ENCODE measurements at places on chromosomes 4 and X.

DNA sequence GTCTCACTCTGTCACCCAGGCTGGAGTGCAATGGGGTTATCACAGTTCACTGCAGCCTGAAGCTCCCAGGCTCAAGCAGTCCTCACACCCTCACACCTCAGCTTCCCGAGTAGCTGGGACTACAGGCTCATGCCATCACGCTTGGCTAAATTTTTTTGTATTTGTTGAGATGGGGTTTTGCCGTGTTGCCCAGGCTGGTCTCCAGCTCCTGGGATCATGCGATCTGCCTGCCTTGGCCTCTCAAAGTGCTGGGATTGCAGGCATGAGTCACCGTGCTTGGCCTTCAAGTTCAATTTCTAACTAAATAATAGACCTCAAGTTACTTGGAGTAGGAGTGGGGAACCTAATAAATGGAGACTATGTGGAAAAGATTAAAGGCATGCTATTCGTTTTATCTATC is 48.9 kb downstream of the MND1 start:
- DNase-seq, result no peak

- DNase-seq, result no peak
These were observed 50.4 kb upstream of the PGAM4 start for GRCh38 chrX:78019586-78020483.

DNA sequence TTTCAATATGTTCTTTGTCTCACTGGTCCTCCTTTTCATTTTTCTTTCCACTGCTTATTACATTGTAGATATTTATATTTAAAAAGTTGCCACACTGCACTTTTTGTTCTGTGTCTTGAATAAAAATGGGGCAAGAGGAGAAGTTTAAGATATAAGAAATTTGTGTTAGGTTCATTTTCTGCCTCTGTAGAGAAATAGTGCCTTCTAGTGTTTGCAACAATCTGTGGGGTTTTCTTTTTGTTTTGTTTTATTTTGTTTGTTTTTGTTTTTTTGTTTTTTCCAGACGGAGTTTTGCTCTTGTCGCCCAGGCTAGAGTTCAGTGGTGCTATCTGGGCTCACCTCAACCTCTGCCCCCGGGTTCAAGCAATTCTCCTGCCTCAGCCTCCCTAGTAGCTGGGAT is 20.1 kb upstream of the SMIM14 start:
- DNase-seq, result no peak

DNA sequence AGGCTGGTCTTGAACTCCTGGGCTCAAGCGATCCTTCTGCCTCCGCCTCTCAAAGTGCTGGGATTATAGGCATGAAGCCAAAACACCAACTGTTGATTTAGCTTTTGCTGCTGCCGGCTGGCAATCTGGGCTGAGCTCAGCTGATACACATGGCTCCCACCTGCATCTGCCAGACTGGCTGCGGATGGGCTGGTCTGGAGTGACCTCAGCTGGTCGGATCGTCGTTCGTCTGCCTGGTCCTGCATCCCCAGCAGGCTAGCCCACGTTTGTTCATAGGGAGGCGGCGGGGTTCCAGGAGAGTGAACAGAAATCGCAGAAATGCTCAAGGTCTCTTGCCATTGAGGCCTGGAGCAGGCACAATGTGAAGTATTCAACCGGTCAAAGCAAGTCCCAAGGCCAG is 74.4 kb upstream of the DDX3X start:
- no peak for DNase-seq

- no peak for DNase-seq
These were observed 545.0 kb downstream of the GABRG1 start for GRCh38 chr4:45578874-45579273.

DNA sequence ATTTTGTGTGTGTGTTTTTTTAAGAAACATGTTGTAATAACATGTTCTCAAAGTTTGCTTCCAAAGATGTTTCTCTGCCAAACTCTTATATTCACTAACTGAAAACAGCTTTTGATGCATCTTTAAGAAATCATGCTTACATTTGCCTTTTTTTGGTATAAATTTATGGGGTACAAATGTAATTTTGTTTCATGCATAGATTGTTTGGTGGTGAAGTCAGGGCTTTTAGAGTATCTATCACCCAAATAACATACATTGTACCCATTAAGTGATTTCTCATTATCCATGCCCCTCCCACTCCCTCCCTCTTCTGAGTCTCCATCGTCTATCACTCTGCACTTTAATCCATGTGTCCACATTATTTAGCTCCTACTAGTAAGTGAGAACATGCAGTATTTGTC is 30.8 kb downstream of the SPINK2 start:
- no peak for DNase-seq

- DNase-seq, result no peak
These were observed 58.9 kb downstream of the PLAC1 start for GRCh38 chrX:134599184-134599914.

DNA sequence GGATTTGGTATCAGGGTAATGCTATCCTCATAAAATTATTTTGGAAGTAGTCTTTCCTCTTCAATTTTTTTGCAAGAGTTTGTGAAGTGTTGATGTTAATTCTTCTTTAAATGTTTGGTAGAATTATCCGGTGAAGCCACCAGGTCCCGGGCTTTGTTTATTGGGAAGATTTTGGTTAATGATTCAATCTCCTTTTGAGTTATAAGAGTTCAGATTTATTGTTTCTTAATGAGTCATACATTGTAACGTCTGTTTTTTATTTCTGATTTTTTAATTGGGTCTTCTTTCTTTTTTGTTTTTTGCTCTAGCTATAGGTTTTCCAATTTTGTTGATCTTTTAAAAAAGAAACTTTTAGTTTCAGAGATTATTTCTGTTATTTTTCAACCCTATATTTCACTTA is 412.3 kb downstream of the PDGFC start:
- no peak for DNase-seq

GRCh38 chr4:68358988-68359387 is 9.1 kb upstream of the YTHDC1 start:
- DNase-seq, result no peak

GRCh38 chr4:7815562-7815961 is 124.1 kb downstream of the AFAP1 start:
- DNase-seq, result no peak

- DNase-seq, result peak; percentile 42
These were observed 29.2 kb downstream of the CLRN2 start for GRCh38 chr4:17544205-17544604.

- DNase-seq, result no peak
These were observed 8.2 kb downstream of the FAM184B start for GRCh38 chr4:17773135-17773698.

DNA sequence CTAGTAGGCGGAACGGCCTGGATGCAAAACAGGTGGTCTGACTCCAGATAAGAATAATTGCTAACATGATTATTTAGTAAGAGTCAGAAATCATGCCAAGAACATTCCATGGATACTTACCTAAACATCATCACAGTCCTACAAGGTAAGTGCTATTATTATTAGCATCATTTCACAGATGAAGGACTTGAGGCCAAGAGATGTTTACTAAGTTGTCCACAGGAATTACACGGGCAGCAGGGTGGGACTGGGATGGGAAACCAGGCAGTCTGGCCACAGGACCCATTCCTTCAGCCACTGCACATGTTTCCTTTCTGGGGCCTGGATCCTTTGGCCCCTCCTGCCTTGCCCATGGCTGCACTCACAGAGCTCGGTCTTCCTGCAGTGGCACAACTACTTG is 48.3 kb downstream of the ANAPC4 start:
- DNase-seq, result no peak

DNA sequence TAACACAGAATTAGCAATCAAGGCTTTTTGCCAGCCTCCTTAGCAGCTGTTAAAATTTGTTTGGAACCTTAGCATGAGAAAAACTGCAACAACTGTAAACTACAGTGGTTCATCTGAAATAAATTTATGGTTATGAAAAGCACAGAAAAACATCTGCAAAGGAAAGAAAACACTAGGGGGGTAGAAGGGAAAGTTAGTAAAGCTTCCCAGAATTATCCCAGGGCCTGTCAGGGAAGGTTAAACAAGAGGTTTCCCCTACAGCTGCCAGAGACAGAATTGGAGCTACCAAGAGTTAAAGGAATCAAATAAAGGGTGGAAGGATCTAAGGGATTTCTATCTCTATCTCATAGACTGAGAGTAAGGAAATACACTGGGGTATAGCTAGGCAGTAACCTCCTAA is 234.7 kb upstream of the DIAPH2 start:
- DNase-seq, result no peak

GRCh38 chrX:103616676-103617186 is 9.0 kb downstream of the TCEAL3 start:
- DNase-seq, result no peak

GRCh38 chr4:53228036-53228435 is 137.8 kb downstream of the SCFD2 start:
- DNase-seq, result no peak

DNA sequence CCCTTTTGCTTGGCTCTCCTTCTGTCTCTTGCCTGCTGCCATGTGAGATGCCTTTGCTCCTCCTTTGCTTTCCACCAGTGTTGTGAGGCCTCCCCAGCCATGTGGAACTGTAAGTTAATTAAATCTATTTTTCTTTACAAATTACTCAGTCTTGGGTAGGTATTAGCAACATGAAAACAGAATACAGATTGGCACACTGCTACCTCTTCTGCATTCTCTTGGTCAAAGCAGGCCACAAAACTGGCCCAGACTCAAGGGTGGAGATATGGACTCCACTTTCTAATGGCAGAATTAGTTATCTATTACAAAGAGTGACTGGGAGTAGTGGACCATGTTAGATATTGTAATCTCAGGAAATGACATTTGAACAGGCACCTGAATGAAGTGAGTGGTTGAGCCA is 21.5 kb upstream of the CCDC149 start:
- no peak for DNase-seq

GRCh38 chr4:97150966-97151365 is 992.3 kb downstream of the STPG2 start:
- no peak for DNase-seq

DNA sequence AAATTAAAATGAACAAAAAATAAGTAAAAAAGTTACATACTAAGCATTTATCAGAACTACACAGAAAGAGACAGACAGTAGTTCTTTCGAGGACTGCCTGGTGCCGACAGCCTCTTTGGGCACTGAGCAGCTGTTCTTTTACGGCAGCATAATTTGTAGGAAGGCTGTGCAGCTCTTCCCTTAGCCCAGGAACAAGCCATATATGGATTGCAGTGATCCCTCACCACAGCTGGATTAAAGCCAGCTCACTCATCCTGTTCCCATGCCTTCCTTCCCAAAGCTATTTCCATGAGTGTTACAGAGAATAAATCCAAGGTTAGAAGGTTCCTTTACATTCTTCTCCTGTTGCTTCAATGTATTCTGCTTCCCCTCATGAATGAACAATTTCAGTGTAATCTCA is 71.7 kb downstream of the DDX60L start:
- peak; percentile 40 for DNase-seq

- no peak for DNase-seq
These were observed 124.8 kb upstream of the PACRGL start for GRCh38 chr4:20575486-20575885.

- DNase-seq, result no peak
These were observed 144.8 kb downstream of the NWD2 start for GRCh38 chr4:37389366-37389765.
